Amniotic epithelial cell (primary cell): ENCODE measurements at places on chromosomes 1 and 21.

DNA sequence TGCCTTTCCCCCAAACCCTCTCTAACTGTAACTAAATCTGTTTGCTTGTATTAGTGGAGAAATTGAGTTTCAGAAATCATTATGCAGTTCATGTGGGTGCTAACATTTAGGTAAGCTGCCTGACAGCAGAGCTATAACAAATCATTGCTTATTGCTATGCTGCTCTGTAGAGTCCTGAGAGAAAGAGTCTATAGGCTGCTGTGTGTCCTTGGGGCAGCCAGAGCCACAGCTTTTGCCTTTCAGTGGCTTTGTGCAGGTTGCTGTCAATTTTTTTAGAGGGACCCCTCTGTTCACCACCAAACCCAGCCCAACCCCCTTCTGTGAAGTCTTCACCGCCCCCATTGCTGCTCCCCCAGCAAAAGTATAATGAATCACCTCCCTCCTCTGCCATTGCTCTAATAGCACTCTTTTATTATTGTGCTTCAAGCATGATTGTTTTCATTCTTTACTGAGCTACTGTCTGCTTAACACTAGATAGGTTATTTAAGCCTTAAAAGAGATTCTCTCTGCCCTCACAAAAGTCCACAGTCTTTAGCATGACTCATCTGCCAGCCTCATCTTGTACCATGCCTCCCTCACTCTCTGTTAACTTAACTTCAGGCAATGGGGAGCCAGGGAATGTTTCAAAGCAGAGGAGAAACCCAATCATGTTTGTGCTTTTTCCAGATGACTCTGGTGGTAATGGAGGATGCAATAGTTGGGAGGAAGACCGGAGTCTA, 38.6 kb downstream of the DIRAS3 start:
- DNase-seq, result peak; percentile 64

DNA sequence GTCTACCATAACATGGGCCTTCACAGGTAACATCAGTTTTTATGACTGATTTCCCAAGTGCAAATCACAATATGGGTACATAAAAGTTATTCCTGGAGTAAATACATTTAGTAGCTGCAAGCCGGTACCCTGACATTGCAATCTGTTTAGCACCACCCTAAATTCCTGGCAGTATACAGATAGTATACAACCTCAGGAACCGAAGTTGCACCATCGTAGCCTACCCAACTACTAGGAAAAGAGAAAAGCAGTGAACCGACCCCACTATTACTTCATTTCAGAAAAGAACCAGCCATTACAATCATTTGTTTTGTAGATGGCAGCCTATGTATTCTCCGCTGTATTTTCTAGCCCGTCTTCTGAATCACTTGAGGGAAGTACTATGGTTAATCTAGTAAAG, 1.1 kb downstream of the ADIPOR1 start:
- no peak for DNase-seq

GRCh38 chr1:220032911-220033310, 13.4 kb downstream of the EPRS1 start:
- peak; percentile 18 for DNase-seq

GRCh38 chr1:203059485-203059884, 26.3 kb downstream of the MYOG start:
- no peak for DNase-seq
